ENCODE measurements at places on chromosomes 5 and 9.

GRCh38 chr5:110916381-110917049 is 155.0 kb upstream of the TSLP start:
- DNase-seq: no peak

DNA sequence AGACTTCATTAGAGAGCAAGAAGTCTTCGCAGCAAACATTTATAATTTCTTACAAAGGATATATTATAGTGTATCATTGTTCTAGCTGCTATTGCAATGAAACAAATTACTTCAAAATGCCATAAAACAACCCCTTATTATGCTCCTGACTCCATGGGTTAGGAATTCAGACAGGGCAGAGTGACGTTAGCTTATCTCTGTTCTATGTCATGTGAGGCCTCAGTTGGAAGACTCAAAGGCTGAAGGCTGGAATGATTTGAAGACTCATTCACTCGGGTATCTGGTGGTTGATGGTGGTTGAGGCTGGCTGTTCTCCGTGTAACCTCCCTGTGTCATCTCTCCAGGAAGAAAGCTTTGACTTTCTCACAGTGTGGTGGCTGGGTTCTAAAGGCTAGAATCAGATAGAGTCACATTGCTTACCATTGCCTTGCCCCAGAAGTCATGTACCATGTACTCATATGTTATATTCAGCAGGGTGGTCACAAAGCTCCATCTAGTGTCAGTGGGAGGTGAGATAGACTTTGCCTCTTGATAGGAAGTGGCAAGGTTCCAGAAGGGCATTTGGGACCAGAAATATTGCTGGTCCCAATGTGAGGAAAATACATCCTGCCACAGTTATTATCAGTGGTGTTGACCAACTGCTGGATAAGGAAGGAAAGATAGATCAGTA is 226.9 kb downstream of the TMEM38B start:
- DNase-seq: peak; percentile 2

GRCh38 chr5:157559301-157559700 is 16.3 kb downstream of the ADAM19 start:
- no peak for DNase-seq

- no peak for DNase-seq
Measured at GRCh38 chr5:142944140-142944539, 174.0 kb downstream of the ARHGAP26 start.

- no peak for DNase-seq
Measured at GRCh38 chr9:130532426-130533080, 46.8 kb upstream of the FUBP3 start.

DNA sequence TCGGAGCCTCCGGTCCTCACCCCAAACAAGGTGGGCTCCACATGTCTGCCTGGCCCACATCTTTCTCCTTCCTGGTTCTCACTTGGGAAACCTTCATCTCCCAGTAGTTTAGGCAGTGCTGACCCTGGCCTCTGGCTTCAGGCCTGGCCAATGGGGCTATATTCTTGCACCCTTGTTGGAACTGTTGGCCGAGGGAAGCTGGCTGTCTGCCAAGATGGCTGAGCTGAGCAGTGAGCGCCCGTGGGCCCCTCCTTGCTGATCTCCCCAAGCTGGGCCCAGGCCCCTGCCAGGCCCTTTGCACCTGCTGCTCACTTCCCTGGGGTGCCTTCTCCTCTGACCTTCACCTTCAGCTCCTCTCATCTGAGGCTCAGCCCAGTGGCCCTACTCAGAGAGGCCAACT is 31.3 kb downstream of the TSPAN17 start:
- DNase-seq: no peak

DNA sequence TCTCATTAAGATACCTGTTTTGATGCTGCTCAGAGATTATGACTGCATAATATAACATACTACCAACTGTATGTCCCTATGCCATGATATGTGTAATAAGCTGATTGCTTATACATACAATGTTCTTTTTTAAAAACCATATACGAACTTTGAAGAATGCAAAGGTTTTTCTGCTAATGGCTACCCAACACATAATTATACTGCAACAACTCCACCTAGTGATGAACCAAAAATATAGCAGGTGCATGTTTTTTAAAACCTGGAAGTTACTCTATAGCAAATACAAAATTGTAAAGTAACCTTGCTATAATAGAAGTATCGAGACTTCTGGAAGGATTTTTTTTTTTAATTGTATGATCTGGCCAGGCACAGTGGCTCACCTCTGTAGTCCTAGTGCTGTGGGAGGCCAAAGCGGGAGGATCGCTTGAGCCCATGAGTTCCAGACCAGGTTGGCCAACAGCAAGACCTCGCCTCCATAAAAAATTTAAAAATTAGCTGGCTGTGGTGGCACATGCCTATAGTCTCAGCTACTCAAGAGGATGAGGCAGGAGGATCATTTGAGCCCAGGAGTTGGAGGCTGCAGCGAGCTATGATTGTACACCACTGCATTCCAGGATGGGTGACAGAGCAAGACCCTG is 49.1 kb downstream of the HOMER1 start:
- DNase-seq: peak; percentile 27

DNA sequence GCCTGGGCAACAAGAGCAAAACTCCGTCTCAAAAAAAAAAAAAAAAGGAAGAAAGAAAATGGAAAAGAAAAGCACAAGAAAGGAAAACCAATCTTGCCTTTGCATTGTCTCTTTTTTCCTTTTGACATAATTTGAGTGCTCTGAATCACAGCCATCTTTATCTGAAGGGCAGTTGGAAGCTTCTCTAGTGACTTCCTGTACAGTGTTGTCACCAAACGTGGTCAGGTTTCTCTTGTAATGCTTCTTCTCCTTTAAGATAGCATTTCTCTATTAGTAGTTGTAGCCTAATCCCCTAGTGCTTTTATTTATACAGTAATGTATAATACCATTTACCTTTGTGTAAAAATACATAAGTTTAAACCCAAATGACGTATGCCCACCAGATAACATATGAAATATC is 18.1 kb downstream of the PRKACG start:
- no peak for DNase-seq

- DNase-seq: no peak
Measured at GRCh38 chr5:92544036-92544435, 1037.0 kb downstream of the NR2F1-AS1 start.

GRCh38 chr5:3261081-3261480 is 334.6 kb upstream of the IRX1 start:
- no peak for DNase-seq

GRCh38 chr5:83750749-83751148 is 30.1 kb upstream of the HAPLN1 start:
- peak; percentile 16 for DNase-seq

- no peak for DNase-seq
Measured at GRCh38 chr9:129313331-129313955, 135.4 kb upstream of the IER5L start.

DNA sequence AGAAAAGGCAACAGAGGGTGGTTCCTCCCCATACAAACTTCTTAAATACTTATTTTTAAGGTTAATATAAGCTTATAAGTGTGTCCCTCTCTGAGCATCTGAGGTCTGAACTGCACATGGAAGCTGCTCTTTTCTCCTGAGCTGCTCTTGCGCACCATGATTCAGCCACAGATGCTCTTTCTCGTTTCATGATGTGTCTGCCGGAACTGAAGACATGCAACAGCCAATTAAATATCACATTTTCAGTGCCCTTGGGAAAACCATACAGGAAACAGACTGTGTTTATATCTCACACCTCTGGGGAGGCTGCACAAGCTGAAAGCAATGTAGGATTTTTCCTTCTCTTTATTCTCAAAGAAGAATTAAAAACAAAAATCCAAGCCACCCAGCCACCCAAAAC is 96.8 kb upstream of the NREP start:
- no peak for DNase-seq

GRCh38 chr5:24643880-24644279 is 898 bp downstream of the CDH10 start:
- DNase-seq: no peak

GRCh38 chr9:91099436-91099835 is 262.3 kb downstream of the AUH start:
- DNase-seq: no peak

DNA sequence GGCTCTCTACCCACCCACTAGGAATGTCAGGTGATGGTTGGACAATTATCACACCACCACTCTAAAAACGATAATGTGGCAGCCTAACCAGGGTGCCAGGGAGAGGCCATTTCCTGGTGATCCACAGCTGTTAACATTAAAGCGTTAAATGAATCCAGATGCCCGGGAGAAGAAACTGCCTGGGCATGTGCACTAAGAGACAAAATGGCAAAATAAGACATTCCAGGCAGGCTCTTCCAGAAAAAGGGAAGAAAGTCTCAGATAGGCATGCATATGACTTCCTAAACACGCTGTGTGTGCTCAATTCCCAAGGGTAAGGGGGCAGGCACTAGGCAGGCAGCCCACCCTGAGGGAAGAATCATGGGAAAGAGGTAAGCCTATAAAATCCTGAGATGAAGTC is 4.6 kb upstream of the TXN start:
- DNase-seq: no peak

GRCh38 chr5:177025101-177025601 is 2.7 kb downstream of the ZNF346 start:
- DNase-seq: no peak

DNA sequence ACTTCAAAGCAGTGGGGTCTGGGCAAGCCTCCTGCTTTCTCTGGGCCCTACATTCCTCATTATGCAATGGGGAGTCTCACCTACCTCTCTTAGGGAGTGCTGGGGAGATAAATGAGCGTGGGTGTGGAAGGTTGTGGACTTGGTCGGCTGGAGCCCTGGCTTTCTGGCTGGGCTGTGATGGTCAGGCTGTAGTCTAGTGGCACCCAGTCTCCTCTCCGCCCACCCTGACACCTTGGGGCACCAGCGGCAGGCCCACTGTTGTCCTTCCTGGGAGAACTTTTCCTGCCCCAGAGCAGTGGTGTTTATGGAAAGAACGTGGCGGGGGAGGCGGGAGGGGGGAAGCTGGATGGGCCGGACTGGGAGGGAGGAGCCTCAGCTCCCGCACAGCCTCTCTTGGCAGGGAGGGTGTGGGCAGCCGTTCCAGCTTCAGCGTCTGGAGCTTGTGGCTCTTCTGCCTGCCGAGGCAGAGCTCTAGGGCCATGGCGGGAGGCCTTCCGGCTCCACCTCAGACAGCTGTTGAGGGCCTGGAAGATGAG is 4.1 kb downstream of the PTGS1 start:
- no peak for DNase-seq

GRCh38 chr5:11146171-11146570 is 385.1 kb upstream of the DAP start:
- no peak for DNase-seq

DNA sequence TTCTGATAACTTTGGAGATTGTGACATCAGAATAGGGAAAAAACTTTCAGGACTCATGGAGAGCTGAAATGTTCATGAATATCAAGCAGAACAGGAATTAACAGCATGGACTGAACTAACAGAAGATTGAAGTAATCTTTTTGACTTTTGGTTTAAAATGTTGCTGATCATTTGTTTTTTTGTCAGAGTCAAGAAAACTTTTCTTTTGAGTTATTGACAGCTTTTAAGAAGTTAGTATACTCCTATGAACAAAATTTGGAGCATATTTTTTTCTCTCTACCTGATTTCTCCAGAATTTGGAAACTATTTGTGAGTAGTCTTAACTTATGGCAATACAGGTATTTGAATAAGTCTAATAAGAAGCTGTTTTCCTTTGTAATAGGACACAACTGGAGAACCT is 244.3 kb upstream of the KLF9 start:
- no peak for DNase-seq

GRCh38 chr9:136902259-136902821 is 16.0 kb downstream of the TRAF2 start:
- no peak for DNase-seq

- DNase-seq: no peak
Measured at GRCh38 chr9:135815830-135816650, 91.3 kb downstream of the CAMSAP1 start.

DNA sequence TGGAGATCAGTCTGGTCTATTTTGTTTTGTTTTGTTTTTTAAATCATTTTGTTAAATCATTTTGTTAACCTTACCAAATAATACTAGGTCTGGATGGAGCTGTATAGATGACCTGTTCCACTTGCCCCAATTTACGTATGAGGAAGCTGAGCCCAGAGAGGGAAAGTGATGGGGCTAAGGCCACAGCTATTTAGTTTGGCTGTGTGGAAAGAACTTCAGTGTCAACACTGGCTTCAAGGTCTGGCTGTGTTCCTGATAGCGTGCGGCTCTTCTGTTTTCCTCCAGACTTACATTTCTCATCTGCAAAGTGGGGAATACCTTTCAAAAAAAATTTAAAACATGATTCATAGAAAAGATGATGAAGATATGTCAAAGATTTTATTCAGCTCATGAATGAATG is 112.5 kb downstream of the PTTG1 start:
- no peak for DNase-seq

DNA sequence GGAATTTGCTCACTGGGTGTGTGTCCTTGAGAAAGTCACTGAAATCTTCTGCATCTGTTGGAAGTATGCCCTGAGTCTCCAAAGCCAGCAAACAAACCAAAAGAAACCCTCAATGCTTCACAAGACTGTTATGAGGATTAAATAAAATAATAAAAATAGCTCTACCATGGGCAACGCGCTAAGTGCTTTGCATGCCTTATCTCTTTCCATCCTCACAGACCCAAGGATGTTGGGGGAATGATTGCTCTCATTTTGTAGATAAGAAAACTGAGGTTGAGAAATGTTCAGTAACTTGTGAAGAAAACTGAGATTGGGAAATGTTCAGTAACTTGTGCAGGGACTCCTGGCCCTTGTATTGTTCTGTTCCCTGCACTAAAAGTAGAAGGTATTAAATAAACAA is 7.9 kb downstream of the HAND1 start:
- no peak for DNase-seq

DNA sequence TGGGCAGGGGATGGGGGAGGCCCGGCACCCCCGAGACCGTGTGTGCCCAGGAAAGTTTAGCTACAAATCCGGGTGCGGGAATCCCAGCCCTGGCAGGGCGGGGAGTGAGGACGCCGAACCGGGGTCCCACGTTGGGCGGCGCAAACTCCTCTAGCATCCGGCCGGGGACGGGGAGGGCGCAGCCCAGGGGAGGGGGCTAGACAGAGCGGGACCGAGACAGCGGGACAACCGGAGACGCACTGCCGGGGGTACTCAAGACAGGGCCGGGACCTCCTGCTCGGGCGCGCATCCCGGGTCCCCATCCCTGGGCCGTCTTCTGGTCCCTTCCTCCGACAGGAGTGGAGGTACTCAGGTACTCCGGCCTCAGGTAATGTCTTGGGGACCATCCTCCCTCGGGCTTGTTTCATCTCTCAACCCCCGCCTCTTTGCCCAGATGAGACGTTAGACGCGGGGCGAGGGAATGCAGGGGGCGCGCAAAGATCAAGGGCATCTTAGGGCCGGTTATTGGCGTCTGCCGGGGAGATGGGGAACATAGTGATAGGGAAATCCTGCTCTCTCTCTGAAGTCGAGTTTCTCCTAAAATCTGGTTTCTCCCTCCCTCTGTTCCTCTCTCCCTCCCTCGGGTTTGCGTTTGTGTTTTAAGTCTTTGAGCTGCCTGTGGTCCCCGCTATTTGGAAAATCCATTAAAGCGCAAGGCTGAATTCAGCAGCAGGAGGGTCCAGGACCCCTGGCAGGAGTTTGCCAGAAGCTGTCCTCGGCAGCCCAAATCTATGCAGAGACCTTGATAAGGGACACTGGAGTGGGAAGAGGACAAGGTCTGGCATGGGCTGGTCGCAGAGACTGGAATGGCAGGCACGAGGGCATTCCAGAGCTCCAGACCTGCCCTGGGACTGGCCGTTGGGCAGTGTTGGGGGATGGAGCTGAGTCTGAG is 815 bp downstream of the PDZD2 start:
- peak; percentile 26 for DNase-seq

GRCh38 chr5:170534177-170534576 is 30.4 kb downstream of the KCNIP1 start:
- DNase-seq: no peak
